ENCODE measurements at places on chromosomes 6 and 20.
A peak's percentile ranks its signal among the peaks of the same experiment; 100 is the strongest.

- no peak for DNase-seq
Observed at GRCh38 chr6:145025488-145025887, 709.8 kb downstream of the EPM2A start.

DNA sequence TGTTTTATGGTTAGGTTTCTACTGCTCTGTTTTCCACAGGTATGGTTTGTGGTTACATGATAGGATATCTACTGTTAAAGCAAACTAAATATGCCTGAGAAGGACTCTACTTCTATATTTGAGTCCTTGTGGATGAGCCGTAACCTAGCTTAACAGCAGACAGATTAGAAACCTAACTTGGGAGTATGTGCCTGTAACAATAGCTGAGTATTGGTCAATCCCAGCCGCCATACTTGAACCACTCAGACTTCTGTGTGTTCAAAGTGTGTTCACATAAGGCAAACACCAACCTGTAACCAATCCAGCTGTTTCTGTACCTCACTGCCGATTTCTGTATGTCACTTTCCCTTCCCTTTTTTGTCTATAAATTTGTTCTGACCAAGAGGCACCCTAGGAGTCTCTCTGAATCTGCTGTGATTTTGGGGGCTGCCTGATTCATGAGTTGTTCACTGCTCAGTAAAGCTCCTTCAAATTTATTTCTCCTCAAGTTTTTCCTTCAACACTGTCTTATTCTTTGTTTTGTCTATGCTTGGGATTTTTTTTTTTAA is 37.1 kb downstream of the PHF3 start:
- no peak for DNase-seq

DNA sequence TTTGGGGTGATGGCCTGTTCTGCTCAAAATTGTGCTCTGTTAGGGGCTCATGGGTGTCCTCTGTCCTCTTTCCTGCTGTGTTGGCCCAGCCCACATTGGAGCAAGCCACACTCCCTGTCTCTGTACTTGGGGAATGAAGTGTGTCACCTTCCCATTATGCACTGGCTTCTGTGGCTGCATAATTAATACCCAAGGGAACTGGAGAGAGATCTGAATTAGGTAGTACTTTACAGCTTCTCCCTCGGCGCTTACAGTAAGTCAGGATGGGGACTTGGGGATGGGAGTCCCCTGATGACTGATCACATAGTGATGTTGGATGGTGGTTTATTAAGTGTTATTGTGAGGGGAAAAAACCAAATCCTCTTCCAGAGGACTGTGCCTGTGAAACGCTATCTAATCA is 116.6 kb downstream of the FOXO3 start:
- DNase-seq: no peak

- DNase-seq: no peak
Observed at GRCh38 chr6:158086504-158087223, 81.4 kb downstream of the SERAC1 start.

- DNase-seq: no peak
Observed at GRCh38 chr6:17289630-17290061, 8.5 kb downstream of the RBM24 start.

GRCh38 chr20:36606158-36607066 is 833 bp downstream of the RAB5IF start:
- DNase-seq: no peak

DNA sequence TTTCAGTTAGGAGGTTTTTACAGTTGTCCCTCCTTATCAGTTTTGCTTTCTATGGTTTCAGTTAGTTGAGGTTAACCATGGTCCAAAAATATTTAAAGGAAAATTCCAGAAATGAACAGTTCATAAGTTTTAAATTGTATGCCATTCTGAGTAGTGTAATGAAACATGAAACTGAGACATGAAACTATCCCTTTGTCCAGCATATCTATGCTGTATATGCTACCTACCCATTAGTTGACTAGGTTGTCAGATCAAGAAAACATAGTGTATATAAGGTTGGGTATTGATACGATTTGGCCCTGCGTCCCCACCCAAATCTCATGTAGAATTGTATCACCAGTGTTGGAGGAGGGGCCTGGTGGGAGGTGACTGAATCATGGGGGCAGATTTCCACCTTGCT is 39.1 kb downstream of the VGLL2 start:
- DNase-seq: no peak

DNA sequence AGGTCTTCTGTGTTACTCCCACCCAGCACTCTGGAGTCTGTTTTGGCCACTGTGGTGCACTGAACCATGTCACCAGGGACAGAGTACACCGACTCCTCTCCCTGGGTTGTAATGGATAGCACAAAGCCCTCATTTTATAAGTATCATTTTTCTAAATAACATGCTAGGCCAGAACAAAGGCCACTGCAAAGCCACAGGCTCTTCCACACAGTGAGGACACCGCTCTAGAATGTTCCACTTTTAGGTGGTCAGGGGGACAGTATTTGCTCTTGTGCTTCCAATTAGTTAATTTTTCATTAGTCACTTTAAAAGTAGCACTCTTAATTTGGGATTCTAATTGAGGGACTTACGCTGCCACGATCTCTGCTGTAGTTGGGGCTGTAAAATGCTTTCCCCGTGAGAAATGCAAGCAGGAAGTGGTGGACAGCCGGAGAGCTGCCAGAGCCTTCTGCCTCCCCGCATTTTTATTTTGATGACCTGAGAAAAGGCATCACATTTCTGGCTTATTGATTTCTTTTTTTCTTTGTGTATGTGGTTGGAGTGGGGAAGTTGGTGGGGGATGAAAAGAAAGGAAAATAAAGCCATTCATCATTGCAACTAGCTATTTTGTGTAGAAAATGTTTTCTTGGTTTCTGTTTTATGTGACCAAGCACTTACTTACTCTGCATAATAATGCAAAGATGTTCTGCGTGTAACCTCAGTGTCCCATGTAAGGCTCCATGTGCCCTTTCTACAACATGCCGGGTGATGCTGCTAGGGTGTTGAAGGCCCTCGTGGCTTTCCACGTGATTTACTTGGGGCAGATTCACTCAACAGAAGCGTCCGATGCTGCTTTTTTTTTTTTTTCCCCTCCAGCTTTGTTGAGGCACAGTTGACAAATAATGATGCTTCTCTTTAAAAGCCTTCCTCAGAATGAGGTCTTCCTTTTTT is 195.9 kb downstream of the SASH1 start:
- no peak for DNase-seq

- DNase-seq: no peak
Observed at GRCh38 chr20:41147767-41148191, 10.4 kb downstream of the PLCG1 start.

- DNase-seq: no peak
Observed at GRCh38 chr6:116047173-116047933, 13.3 kb downstream of the FRK start.

DNA sequence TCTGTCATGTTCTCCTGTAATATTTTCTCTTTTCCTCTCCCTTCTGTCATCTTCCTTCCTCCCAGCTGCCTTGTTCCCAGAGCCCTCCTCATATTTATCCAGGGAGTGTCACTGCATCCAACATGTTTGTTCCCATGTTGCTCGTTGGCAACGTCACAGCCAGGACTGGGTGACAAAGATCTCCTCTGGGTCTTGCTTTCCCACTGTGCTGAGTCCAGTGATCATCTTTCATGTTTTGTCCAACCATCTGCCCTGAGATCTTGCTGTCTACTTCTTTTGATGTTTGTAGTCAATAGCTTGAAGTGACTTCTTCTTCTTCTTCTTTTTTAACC is 26.6 kb downstream of the FARS2 start:
- DNase-seq: no peak

- no peak for DNase-seq
Observed at GRCh38 chr6:72972579-72972978, 252.7 kb downstream of the KHDC1L start.

DNA sequence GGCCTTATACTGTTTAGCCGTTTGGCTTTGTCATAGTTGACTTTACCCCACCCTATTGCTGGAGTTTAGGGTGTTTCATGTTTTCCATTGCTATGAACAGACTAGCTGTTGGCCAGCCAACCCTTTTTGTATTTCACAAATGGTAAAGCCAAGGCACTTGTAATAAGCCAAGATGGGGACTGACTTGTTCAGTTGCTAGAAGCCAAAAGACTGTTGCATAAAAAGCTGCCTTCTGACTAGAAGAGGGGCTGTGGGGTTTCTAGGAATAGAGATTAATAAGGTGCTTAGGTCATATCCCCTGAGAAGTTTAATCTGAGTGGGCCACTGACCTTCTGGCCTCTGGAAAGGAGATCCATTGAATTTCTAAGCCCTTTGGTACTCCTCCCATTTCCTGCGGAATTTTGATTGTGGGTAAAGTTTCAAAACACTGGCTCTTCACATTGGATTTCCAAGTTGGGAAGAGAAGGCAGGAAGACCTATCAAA is 211.1 kb downstream of the PLCB4 start:
- no peak for DNase-seq

DNA sequence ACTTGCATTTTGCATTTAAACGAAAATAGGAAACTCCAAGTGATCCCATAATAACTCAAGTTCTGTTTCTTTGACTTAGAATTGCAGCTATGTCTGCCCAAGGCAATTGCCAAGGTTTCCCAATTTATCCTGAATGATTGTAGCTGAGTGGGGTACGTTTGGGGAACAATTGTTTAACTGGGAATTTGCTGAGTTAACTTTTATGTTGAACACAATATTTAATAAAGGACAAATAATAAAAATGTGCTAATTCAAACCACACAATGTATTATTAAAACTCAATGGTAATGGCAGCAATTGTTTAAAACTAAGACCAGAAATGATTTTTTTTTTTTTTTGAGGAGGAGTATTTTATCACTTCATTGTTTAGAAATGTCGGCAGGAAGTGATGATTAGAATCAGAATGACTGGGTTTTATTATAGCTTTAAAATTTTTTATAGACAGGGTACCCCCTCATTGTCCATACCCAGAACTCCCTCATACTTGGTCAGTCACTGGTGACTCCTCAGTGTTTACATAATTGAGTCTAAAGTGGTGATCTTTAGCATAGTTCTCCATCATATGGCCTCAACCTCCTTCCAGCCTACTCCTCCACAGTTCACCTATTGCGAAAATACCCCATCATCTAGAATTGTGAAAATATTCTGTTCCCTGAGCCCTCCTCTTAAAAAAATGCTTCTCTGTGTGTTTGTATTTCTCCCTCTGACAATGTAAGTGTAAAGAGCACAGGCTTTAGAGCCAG is 389.2 kb upstream of the CITED2 start:
- DNase-seq: no peak

DNA sequence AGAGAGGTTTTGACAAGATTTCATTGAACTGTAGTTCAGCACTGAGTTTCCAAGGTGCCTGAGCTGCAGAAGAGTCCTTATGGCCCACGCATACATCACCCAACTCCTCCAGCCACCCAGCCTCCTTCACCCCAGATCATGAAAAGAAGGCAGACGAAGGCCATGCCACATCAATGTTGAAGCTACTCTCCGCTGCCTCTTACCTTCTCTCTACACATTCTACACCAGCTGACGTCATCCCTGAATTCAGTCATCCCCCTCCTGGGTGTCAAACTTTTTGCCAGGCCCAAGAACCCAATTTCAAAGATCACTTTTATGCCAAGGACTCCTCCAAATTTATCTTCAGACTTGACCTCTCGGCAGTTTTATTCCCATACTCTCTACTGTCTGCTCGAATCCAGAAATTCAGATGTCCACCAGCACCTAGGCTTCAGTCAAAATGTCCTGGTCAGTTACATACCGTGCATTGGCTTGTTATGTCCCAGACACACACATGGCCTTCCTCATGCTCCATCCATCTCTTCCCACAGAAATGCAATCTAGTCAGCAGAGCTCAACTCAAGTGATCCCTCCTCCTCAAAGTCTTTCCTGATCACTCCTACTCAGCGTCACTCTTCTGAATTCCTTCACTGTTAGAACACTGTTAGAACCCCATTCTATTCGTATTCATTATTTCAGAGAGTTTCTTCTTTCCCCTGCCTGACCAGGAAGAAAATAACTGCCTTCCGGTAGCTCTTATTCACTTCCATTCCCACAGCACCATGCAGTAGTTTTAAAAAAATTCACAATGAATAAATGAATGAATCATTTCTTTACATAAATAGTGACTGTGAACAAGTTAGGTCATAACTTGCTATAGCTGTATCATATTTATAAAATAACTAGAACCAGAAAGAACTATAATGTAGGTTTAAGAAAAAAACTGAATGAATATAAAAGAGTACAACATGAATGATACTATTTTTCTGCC is 11.5 kb downstream of the ATXN1 start:
- DNase-seq: no peak

GRCh38 chr20:5719861-5720403 is 30.3 kb upstream of the SHLD1 start:
- no peak for DNase-seq

- DNase-seq: peak; percentile 31
Observed at GRCh38 chr20:62214067-62214466, 6.0 kb downstream of the HRH3 start.

- DNase-seq: no peak
Observed at GRCh38 chr6:15892369-15892768, 229.5 kb upstream of the DTNBP1 start.

DNA sequence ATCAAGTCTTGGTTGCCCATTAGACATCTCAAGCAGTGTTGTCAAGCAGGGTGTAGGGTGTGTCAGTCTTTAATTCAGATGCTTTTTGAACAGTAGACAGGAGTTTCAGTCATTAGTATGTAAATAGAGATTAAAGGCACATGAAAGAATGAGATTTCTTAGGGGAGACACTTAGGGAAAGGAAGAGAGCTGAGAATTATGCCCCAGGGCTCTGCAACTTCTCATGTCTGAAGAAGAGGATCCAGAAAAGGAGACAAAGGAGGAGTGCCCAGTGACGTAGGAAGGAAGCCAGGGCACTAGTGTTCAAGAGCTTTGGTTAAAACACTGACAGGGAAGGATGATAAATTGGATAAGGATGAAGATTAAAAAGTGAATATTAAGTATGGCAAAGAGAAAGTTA is 569.7 kb downstream of the NKAIN2 start:
- no peak for DNase-seq

GRCh38 chr6:25175196-25175595 is 104.0 kb upstream of the CARMIL1 start:
- DNase-seq: no peak

DNA sequence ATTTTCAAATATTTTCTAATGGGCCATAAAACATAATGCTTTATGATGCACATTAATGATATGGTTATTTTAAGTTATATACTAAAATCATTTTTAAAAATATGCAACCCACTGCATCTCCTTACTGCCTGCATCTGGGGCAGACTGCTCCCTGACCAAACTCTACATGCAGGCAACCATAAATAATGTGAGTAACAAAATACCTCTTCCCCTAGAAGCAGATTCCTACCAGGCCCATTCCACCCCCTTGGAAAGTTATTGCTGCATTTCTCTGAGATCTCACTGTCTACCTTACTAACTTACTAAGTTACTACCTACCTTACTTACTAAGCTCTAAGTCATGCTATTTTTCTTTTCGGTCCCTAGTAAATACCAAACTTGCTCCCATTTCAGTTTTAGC is 71.8 kb downstream of the ATG5 start:
- no peak for DNase-seq

- no peak for DNase-seq
Observed at GRCh38 chr6:145673504-145673903, 61.8 kb downstream of the EPM2A start.

DNA sequence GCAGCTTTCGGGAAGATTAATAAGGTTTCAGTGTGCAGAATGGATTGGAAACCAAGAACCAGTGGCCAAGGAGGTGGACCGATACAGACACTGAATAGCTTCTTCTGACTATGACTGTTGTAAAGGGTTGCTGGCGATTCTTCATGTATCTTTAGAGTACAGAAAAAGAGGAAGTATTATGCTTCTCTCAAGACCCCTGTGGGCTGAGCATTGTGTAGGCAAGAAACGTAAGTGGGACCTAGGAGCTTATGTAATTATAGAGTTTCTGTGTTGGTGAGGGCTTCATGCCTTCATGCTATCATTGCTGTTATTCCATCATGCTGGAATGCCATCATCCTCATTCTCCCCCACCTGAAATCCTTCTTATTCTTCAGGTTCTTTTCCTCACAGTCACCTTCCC is 105.4 kb upstream of the AKIRIN2 start:
- no peak for DNase-seq

All from WERI-Rb-1 (cell line).